CD4-positive, alpha-beta T cell (primary cell): ENCODE measurements at places on chromosomes 13 and 19.

GRCh38 chr13:112875627-112876026 lies 93.4 kb upstream of the MCF2L start:
- no peak for DNase-seq

GRCh38 chr19:4108767-4109625 lies 14.9 kb downstream of the MAP2K2 start:
- peak; percentile 70 for DNase-seq

- no peak for DNase-seq
These were observed 5.5 kb downstream of the RASA3 start for GRCh38 chr13:114126789-114127472.

- no peak for DNase-seq
These were observed 289.2 kb downstream of the EFNB2 start for GRCh38 chr13:106246242-106246641.

DNA sequence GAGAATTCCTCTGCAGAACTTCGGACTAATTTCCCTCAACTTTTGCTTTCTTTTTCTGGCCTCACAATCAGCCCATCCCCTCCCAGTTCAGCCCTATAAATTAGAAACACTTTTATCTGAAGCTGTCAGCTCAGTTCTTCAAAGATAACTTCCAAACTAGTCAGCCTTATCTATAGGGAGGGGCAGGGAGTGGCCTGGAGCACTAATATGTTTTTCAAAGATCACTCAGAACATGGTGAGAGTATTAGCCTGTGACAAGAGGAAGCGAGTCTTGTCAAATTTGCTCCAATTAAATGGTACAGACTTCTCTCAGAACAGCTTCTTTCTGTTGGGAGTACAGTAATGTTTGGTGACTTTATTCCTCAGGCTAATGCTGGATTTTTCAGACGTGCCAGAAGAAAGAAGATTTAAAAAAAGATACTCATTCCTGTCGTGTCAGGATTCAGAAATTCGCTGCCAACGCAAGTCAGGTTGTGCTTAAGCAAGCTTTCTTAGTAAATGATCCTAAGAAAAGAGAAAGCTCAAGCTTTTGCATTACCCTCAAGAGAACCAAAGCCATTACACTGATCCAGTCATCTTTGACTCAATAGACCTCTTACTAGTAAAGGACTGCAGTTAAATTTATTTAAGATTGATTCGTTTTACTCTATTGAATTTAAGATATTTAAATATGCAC lies 1033.6 kb downstream of the SLITRK5 start:
- DNase-seq = no peak

DNA sequence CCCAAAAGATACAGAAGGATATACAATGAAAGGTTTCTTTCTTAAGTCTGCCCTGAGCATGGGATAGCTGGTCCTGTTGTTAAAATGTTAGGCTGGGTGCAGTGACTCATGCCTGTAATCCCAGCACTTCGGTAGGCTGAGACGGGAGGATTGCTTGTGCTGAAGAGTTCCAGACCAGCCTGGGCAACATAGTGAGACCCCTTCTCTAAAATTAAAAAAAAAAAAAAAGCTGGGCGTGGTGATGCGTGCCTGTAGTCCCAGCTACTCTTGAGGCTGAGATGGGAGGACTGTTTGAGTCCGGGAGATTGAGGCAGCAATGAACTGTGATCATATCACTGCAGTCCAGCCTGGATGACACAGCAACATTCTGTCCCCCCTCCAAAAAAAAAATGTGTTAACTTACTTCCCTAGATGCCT lies 52.5 kb upstream of the SHKBP1 start:
- DNase-seq = no peak

DNA sequence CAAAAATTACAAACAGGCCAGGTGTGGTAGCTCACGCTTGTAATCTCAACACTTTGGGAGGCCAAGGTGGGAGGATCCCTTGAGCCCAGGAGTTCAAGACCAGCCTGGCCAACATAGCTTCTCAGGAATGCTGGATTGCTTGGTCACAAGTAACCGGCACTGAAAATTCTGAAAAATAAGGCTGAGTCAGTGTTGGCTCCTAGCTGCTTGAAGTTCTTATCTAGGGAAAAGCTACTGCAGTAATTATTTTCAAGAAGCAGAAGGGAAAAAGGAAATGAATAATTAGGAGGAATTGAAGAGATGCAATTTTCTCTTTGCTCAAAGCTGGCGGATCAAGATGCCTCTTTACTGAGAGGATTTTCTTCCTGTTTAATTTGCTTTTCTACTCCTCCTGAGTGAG lies 75.0 kb upstream of the GTF3A start:
- no peak for DNase-seq

- DNase-seq = no peak
These were observed 62.2 kb downstream of the PEG3 start for GRCh38 chr19:56778351-56778750.
